ENCODE measurements at places on chromosomes 1 and 21.
A peak's percentile ranks its signal among the peaks of the same experiment; 100 is the strongest.

DNA sequence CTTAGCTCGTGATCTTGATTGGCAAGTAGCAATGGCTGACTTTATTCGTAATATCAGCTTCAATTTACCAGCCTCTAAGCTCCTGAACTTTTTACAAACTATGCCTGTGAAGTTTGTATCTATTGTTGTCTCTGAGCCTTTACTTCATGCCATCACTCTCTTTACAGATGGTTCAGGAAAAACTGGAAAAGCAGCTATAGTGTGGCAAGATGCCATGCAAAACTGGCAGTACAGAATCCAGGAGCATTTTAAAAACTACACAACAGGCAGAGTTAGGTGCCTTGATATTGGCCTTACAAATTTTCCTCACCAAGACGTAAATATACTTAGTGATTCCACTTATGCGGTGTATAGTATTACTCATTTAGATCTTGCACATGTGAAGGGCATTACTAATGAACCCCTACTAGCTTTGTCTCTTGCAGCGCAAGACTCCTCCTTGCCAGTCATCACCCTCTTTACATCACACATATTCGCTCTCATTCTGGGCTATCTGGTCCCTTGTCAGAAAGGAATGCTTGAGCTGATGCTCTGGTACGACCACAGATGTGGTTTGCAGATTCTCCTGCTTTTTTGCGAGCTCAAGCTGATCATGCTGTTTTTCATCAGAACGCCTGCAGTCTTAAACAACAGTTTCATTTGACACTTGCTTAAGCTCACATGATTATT lies 36.3 kb downstream of the CLCA1 start:
- no peak for DNase-seq

GRCh38 chr1:221573756-221574155 lies 168.1 kb downstream of the DUSP10 start:
- no peak for DNase-seq

DNA sequence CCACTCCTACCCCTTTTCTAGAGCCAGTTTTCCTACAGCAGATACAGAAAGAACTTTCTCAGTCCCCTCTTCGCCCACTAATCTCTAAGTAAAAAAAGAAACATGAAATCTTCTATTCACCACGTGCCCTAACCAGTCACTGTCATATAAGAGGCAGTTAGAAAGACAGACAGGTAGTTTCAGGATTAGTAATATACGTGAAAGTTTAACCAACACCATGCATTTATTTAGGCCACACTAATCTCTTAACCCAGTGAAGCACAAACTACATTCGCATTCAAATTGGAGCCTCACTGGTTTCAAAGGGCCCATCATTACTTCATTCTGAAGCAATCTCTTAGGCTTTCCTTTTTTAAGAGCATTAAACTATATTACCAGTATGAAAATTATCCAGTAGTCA lies 10.1 kb downstream of the GPATCH2 start:
- no peak for DNase-seq

GRCh38 chr21:39208624-39209333 lies 25.5 kb upstream of the PSMG1 start:
- DNase-seq, result no peak

GRCh38 chr21:23890652-23891051 lies 1716.6 kb downstream of the MRPL39 start:
- no peak for DNase-seq

DNA sequence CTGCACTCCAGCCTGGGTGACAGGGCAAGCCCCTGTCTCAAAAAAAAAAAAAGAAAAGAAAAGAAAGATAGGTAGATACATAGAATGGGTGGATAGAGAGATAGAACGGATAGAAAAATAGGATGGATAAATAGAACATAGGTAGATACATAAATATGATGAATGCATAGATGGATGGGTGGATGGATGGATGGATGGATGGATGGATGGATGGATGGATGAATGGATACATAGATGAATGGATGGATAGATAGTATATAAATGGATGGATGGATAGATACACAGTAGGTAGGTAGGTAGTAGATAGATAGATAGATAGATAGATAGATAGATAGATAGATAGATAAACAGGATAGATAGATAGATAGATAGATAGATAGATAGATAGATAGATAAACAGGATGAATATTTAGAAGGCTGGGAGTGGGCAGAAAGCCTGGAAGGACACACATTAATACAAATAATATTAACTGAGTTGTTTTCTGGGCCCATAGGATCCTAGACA lies 87.0 kb downstream of the PDE9A start:
- DNase-seq, result no peak

GRCh38 chr1:230701895-230702768 lies 11.8 kb downstream of the AGT start:
- no peak for DNase-seq

DNA sequence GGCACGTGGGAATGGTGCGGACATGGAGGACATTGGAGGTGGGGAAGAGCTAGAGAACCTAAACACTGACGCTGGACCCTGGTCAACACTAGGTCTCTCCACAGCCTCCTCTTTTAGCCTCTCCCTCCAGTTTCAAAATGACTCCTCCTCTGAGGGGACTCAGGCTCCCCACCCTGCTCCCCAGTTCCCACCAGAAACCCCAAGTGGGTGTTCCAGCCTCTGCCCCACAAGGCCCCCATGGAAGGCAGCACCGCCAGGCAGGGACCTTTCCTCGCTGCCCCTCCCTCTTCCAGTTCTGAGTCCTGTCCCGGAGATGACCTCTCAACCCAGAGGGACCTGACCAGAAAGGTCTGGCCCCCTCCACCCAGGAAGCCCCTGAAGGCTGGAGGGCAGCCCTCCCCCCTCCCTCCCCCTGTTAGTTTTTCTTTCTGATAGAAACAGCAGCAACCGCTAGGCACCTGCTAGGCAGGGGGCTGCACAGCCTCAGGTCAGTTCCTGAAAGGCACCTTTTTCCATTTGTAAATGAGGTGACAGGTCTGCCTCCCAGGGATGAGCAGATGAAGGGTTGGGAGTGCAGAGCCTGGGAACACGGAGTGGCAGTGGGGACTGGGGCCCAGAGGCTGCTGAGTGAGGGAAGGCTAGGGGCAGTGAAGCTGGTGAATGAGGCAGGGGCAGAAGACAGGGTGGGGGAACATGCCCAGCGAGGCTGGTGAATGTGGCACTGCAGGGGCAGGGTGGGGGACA lies 9.3 kb upstream of the ITGB2 start:
- DNase-seq, result no peak

- DNase-seq, result peak; percentile 87
Observed at GRCh38 chr1:27395441-27396195, 3.2 kb downstream of the GPR3 start.

DNA sequence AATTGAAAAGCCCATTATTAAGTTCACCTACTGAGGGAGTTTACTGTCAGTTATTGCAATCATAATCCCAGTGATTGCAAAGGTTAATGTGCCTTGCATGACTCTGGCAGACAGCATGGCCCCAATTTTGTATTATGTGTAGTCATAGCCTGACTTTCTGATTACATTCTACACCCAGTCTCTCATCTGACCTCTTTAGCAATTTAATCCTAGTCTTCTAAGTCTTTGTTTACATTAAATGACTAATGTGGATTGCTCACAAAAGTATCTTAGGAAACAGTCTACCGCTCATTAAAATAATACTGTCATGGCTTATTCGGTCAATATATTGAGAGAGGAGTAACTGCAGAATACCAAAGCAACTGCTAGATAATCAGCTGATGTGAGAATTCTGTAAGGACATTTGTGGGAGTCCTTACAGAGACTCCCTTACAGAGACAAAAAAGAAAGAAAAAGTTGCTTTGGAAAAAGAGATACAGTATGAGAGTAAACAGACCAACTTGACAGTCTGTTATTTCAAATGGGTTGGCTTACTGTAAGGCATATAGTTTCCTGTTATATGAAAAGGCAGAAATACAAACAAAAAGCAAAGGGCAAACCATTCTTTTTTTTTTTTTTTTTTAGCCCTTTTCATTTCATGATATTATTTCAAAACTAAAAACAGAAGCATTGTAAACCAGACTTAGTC lies 42.8 kb downstream of the SMG7 start:
- no peak for DNase-seq

DNA sequence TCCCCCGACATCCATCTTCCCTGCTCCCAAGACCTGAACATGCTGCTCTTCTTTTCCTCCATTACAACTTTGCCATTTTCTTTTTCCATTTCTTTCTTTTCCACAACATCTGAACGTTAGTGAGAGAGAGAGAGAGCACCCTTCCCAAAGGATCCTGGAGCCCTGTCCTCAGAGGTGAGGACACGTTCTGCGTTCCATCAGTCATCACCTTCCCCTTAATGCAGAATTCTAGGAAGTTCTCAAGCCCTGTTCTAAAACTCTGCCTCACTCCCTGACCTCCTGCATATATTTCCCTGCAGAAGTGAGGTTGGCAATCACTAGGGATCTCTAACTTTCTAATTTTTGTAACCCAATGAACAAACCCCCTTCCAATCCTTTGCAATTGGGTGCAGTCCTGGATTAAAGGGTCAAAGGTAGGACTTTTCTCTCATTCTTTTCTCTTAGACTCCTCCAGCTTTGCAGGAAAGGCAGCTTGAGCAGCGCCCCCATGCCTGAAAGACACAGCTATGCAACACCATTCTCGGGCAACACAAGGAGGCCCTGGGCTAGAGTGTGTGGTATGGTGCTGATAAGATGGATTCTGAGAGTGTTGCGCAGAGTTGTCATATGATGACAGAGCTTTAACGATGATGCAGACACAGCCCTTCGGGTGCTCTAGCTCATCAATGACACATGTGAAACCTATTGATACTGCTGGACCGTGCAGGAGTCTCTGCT lies 59.2 kb upstream of the TNR start:
- no peak for DNase-seq

GRCh38 chr1:15417059-15417934 lies 7.6 kb downstream of the EFHD2 start:
- DNase-seq, result no peak

DNA sequence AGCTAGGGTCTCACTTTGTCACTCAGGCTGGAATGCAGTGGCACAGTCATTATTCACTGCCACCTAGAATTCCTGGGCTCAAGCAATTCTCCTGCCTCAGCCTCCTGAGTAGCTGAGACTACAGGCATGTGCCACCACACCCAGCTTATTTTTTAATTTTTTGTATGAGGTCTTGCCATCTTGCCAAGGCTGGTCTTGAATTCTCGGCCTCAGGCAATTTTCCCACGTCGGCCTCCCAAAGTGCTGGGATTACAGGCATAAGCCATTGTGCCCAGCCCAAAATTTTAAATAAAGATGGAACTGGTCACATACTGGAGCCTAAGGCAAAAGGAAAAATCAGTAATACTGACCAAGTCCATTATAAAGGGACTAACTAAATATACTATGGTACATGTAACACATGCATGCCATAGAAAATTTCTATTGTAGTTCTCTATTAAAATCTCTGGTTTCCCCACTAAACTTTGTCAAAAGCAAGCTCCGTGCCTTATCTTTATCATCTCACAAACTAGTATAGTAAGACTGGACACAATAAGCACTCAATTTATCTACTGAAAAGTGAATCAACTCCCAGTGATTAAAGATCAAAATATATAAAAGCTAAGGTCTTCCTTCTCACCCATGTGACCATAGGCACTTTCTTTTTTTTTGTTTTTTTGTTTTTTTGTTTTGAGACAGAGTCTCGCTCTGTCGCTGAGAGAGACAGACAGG lies 61.6 kb downstream of the HSF2BP start:
- no peak for DNase-seq

GRCh38 chr1:39332828-39333227 lies 128.3 kb downstream of the MACF1 start:
- DNase-seq, result no peak

All from NCI-H2171 (cell line).